Stimulated activated naive CD4-positive, alpha-beta T cell treated with Interleukin-2 at 50 U/mL for 16 hours (primary cell): ENCODE measurements at places on chromosomes 5 and 9.

- no peak for DNase-seq
These were observed 377.4 kb downstream of the PDE4D start for GRCh38 chr5:59516161-59516560.

DNA sequence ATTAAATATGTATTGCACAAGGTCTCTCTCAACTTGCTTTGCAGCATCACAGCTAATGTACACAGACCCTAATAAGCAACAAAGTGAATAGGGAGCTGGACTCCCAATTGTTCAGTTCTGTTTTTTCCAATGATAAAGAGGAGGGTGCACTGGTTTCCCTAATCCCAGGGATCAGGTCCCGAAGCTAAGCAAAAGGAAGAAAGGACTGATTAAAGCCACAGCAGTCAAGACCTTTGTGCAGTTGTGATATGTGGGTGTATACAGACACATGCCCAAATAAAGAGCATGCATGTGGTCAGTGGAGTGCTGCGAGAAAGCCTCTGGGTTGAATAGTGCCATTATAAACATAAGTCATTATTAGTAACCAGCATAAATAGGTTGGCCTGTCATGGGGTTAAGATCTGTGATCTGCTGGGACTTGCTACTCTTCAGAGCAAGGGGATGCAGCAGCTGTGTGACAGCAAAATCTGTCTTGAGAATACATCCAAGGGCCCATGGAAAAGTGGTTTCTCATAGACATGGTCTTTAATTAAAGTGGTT, 1863.1 kb upstream of the WWC1 start:
- no peak for DNase-seq

GRCh38 chr5:87029951-87030350, 237.7 kb upstream of the RASA1 start:
- DNase-seq, result no peak

DNA sequence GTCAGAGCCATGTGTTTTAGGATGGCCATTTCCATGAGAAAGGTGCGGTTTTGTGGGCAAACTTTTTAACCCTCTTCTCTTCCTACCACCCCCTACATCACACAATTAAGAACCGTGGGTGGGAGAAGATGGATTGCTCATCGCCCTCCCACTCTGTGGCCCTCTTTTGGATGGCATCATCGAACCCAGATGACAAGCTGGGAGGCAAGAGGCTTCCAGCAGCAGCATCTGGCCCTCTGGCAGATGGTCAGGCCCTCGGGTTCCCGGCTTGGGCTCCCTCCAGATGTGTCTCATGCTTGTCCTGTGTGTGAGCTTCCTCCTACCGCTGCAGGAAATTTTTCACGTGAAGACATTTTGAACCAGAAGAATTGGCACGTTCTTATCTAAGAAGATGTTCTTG, 199.9 kb downstream of the EBF1 start:
- DNase-seq, result no peak

GRCh38 chr5:163565931-163566608, 60.7 kb downstream of the MAT2B start:
- DNase-seq, result peak; percentile 14

GRCh38 chr9:98707166-98708102, 1.3 kb downstream of the GABBR2 start:
- DNase-seq, result no peak

DNA sequence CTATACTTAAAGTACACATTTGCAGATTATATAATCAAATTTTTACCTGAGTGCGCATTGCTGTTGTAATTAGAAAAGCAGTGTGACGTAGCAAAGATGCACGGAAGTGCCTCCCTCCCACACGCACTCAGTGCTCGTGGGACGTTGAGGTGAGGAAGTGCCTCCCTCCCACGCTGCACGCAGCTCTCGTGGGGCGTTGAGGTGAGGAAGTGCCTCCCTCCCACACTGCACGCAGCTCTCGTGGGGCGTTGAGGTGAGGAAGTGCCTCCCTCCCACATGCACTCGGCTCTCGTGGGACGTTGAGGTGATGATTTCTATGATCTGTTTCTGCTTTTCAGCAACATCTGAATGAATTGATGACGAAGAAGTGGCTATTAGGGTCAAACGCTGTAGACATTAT, 21.0 kb downstream of the EXOC3 start:
- DNase-seq, result peak; percentile 85

DNA sequence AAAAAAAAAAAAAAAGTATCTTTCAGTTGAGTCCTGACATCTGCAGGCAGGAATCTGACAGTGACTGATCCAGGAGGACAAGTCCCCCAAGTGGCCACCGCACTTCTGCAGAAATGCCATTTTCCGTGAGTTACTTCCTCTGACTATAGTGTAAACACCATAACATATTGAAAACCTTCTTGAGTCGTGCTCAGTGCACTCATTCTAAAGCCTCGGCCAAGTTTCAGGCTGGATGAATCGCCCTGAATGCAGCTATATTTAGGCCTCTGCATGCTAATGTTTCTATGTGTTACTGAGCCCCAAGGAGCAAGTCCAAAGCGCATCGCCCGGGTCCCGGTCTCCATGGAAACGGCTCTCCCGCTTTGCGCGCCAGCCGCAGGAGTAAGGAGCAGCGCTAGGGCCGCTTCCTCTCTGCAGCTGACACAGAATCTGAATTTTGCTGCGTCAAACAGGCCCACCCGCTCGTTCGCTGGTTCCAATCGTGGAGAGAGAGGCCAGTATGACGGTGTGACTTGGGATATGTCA, 335.4 kb downstream of the MSX2 start:
- no peak for DNase-seq

GRCh38 chr5:111552896-111553295, 40.6 kb upstream of the STARD4 start:
- DNase-seq, result no peak

GRCh38 chr9:119298076-119298853, 71.0 kb downstream of the BRINP1 start:
- DNase-seq, result no peak

- DNase-seq, result no peak
These were observed 45.6 kb downstream of the DAPK1 start for GRCh38 chr9:87543251-87543650.

GRCh38 chr9:116566677-116567488, 120.2 kb upstream of the TRIM32 start:
- DNase-seq, result no peak

- no peak for DNase-seq
These were observed 93.5 kb downstream of the SYK start for GRCh38 chr9:90894986-90895687.

DNA sequence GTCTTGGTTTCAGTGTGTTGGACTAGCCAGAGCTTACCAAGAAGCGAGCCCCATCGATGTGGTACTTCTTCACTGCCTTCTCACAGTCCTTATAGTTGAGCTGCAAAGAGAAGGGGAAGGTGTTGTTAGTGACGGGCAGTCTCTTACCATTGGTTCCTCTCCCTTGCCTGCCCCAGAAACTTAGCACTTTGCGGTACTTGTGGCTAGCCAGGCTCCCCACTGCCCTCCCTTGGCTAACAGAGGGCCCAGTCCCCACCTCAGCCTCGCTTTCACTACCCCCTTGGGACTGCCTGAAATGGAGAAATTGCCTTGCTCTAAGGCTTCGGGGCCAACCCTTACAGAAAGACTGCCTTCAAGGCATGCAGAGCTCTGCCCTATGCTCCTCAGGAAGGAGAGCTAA, 4.3 kb downstream of the LCP2 start:
- no peak for DNase-seq

GRCh38 chr9:114158482-114159130, 3.3 kb downstream of the COL27A1 start:
- DNase-seq, result no peak

DNA sequence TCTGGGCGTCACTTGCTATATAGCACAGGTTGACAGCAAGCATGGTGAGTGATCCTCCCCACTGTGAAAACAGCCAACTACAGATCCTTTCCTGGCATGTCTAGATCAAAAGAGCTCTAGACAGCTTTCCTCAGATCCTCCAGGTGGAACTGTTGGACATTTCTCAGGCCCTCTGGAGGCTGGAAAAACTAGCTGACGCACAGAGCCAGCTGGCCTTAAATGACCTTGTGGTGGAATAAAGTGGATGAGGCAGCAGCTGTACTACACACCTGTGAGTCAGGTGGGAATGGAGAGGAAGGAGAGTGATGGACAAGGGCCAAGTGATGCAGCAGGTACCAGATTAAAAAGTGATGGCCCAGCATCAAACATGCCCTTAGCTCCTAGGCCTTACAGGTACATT, 172.7 kb downstream of the TRIM32 start:
- DNase-seq, result no peak

- peak; percentile 38 for DNase-seq
These were observed 20.0 kb upstream of the RUFY1 start for GRCh38 chr5:179530069-179530998.
